Stimulated activated CD4-positive, alpha-beta T cell treated with anti-CD3 and anti-CD28 coated beads, Interleukin-12 subunit alpha, Interleukin-12 subunit beta, amount 100 ng/mL, for 4 hours (primary cell): ENCODE measurements at places on chromosomes 11 and 22.

DNA sequence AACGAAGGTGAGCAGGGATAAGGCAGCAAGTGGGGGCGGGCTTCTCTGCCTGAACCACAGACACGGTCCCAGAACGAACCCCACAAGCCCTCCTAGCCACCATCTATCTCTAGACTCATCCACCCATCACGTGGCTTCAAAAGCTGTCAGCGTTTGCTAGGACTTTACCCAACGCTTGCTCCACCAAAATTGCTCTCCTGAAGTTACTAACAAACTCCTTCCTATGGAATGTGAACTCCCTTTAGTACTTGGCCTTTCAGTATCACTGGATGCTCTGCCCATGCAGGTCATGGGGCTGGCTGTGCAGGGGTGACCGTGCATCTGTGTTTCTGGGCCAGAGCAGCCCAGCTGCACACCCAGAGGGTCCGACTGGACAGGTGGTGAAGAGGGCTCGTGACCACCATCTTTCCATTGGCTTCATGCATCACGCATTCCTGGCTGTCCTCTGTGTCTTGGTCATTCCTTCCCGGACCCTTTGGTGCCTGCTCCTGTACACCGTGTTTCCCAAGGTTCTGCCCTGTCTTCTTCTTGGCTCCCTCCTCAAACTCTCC, 85.1 kb downstream of the MYO7A start:
- DNase-seq = no peak

GRCh38 chr22:37423283-37423682, 4.0 kb downstream of the ELFN2 start:
- DNase-seq = no peak

- DNase-seq = no peak
Observed at GRCh38 chr22:28002181-28002700, 83.2 kb upstream of the PITPNB start.

DNA sequence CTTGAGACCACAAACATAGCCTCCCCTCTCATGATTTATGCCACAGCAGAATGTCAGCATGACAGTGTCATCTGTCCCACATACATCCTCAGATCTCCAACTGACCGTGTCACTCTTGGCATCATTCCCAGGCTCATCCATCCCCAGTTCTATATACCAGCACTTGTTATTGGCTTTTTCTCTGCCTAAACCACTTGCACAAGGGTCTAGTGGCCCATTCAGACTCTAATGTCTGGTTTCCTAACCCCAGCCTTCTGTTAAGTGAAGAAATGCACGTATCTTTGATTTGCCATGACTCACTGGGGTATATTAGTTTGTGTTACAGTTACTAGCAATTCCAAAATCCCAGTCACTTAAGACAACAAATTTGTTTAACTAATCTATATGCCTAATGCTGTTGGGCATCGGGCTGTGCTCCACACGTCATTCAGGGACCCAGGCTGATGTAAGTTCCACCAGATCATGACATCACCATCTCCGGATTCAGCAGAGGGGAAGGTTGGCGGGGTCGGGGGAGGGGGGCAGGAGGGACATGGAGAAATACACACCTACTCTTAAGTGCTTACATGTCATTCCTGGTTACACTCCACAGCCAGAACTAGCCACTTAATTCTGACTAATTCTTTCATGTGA, 517.4 kb downstream of the BUD13 start:
- DNase-seq = no peak

DNA sequence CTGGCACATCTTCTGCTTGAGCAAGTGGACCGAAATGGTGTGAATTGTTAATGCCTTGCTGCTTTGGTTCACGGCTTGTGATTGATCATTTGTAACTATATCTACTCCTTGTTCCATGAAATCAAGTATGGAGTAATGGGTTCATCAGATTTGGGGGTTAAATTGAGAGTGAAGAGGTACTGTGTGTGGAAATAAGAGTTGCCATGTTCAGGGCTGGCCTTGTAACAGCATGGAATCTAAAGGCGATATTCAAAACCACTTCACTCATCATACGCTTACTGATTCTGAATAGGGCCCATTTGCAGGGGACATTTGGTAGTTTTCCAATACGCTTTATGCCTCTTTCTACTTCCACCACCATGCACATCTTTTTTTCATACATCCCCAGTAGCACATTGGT, 122.2 kb downstream of the DCDC1 start:
- no peak for DNase-seq

GRCh38 chr11:20926799-20927540, 257.6 kb downstream of the NELL1 start:
- DNase-seq = no peak

DNA sequence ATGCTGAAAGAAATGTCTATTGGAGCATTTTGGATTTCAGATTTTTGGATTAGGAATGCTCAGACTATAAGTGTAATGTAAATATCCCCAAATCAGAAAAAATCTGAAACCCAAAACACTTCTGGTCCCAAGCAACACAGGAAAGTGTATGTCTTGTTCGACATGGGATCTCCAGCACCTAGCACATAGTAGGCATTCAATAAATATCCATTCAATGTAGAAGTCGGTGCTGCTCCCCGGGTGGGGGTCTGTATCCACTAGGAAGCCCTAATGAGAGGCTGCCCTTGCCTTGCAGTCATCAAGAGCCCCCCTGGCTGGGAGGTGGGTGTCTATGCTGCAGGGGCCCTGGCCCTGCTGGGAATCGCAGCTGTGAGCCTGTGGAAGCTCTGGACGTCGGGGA, 11.4 kb downstream of the SYT12 start:
- no peak for DNase-seq

DNA sequence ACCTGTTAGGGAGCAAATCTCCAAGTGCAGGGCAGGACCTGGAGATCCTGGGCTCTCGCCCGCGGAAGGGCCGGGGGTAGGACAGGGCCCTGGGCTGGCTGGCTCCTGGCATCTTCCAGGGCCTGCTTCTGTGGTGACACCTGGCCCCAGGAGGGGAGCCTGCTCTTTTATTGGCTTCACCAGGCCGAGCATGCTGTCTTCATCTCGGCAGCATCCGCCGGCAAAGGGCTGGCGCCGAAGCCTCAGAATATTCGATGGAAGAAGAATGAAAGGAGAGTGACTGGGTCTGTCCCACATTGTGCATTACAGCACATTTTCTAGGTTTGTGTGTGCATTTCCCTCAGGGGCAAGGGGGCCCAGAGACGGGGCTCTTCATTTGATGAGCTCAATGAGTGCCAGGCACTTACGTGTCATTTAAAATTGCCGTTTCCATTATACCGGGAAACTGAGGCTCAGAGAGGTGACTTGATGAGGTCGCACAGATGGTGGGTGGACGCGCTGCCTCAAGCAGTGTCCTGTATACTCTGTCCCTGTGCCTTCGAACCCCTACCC, 70.0 kb downstream of the RBX1 start:
- DNase-seq = no peak

GRCh38 chr11:61575886-61576861, 4.7 kb downstream of the SYT7 start:
- no peak for DNase-seq

GRCh38 chr11:132973686-132974085, 558.6 kb downstream of the OPCML start:
- DNase-seq = no peak

DNA sequence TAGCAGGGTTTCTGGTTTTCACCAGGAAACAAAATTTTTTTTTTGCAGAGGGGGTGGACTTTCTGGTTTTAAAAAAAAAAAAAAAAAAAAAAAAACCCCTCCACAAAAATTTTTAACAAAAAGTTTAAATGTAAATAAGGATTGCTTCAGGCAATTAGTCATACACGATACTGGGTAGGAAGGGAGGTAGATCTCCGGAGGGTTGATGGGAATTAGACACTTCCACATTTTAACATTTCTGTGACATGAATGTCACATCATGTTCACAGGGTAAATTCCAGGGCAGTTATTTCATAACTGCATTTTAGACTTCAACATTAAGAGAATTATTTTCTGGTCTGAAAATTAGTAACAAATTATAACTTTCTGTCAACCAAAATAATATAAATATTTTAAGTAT, 15.9 kb downstream of the NUP98 start:
- DNase-seq = no peak

GRCh38 chr11:60912851-60913528, 968 bp upstream of the TMEM109 start:
- DNase-seq = no peak

- DNase-seq = no peak
Observed at GRCh38 chr11:73496134-73496533, 101.8 kb downstream of the FAM168A start.

GRCh38 chr11:18230859-18231258, 5.7 kb downstream of the SAA4 start:
- DNase-seq = no peak

DNA sequence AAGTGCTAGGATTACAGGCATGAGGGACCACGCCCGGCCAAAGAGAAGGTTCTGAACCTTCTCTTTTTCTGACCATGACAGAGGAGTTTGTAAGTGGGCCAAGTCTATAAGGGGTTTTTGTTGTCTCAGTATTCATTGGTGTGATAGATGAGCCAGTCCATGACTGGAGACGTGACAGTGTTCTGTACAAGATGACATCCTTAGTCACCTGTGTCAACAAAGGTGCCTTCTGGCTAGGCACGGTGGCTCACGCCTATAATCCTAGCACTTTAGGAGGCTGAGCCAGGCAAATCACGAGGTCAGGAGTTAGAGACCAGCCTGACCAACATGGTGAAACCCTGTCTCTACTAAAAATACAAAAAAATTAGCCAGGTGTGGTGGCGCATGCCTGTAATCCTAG, 4.2 kb upstream of the KLHL22 start:
- DNase-seq = no peak

DNA sequence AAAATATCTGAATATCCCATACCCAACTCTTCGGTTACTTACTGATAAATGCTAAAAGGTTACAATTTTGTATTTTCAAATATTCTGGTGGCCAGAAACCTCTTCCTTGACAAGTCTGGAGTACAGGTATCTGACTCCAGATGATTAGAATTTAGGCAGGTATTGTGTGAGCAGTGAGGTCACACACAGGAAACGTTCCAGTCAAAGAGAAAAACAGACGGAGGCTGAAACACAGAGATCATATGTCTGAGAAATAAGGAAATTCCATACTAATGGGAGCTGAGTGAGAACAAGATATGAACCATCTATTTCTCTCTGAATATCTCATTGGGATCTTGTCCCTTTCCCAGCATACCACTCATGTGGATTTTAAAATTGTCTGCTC, 89.4 kb upstream of the IGLL5 start:
- no peak for DNase-seq

- no peak for DNase-seq
Observed at GRCh38 chr11:128311742-128312719, 275.3 kb downstream of the ETS1 start.

GRCh38 chr11:76635991-76636738, 34.4 kb downstream of the LRRC32 start:
- DNase-seq = no peak

- no peak for DNase-seq
Observed at GRCh38 chr11:35507688-35508087, 17.7 kb downstream of the PAMR1 start.

DNA sequence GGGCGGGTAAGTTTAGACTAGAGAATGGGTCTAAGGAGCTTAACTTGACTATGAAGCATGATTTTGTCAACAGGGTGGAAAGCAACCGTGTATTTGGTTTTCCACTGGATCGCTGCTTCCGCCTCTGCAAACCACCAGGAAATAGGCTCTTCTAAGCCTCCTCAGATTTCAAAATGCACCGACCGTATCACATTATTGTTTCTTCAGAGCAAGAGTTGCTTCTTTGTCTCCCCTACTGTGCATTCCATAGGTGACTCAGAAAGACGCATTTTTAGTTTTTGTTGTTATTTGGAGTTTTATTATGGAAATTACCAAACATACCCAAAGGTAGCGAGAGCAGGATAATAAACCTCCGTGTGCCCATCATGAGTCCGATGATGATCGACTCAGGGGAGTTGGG, 64.3 kb upstream of the RASD2 start:
- no peak for DNase-seq

GRCh38 chr11:75223954-75224643, 16.5 kb upstream of the TPBGL start:
- no peak for DNase-seq

- no peak for DNase-seq
Observed at GRCh38 chr22:29702931-29703501, 16.8 kb upstream of the CABP7 start.

DNA sequence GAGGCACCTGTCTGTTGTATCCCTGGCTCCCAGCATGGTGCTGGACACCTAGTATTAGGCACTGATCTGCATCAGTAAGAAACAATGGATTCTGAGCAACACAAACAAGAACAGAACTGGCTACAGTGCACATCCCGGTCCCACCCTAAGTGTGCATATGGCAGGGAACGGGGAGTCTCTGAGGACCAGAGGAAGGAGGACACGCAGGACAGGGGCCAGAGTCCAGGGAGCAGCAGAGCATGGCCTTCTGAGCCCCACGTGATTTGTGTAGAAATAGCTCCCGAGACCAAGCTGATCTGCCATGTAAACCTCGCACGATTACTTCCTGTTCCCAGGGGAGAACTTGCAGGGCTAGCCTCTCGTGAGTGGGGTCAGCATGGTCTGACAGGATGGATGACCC, 12.7 kb upstream of the SNX32 start:
- DNase-seq = no peak

- no peak for DNase-seq
Observed at GRCh38 chr11:127640561-127641451, 640.2 kb upstream of the KIRREL3 start.

- no peak for DNase-seq
Observed at GRCh38 chr11:68372625-68373024, 60.2 kb downstream of the LRP5 start.

- no peak for DNase-seq
Observed at GRCh38 chr11:47328449-47329390, 23.8 kb downstream of the MYBPC3 start.

GRCh38 chr11:60127311-60127811, 38.9 kb downstream of the MS4A2 start:
- DNase-seq = no peak

DNA sequence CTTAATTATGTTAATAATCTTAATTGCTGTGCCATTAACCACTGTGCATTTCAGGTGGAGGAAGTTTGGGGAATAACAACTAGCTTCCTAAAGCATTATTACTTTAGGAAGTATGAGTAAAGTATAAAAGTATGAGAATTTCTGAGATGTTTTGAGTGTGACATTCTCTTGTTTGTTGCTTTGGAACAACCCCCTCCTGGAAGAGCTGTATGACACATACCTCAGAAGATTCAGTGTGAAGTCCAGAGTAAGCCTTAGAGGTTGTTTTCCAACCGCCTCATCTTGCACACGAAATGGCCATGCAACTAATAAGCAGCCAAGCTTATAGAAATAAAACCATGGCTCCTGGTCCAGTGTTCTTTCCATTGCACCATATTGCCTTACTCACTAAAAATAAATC, 21.7 kb downstream of the CCDC81 start:
- no peak for DNase-seq

GRCh38 chr22:37218771-37219411, 6.6 kb upstream of the SSTR3 start:
- DNase-seq = peak; percentile 61

- no peak for DNase-seq
Observed at GRCh38 chr11:7490054-7490453, 4.7 kb downstream of the OLFML1 start.
